ENCODE measurements at places on chromosomes 2 and 18.
A peak's percentile ranks its signal among the peaks of the same experiment; 100 is the strongest.

DNA sequence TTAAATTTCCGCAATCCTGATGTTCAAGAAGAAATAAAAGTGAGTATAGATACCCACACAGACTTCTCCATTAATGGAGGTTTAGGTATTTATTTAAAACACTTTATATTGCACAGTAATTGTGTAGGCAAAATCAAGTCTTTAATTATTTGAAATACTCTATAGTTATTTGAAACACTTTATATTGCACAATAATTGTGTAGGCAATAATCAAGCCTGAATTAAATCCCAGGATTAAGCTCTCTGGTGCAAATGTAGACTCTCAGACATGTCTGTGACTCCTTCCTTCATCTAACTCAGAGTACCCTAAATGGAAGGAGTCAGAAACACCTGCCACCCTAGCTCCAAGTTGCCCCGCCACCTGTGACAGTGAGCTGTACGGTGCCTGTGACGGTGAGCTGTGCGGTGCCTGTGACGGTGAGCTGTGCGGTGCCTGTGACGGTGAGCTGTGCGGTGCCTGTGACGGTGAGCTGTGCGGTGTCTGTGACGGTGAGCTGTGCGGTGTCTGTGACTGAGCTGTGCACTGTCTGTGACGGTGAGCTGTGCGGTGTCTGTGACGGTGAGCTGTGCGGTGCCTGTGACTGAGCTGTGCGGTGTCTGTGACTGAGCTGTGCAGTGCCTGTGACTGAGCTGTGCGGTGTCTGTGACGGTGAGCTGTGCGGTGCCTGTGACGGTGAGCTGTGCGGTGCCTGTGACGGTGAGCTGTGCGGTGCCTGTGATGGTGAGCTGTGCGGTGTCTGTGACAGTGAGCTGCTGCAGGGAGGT is 11.0 kb downstream of the SLC3A1 start:
- no peak for DNase-seq

- no peak for DNase-seq
Observed at GRCh38 chr2:40404517-40404916, 47.4 kb downstream of the SLC8A1 start.

DNA sequence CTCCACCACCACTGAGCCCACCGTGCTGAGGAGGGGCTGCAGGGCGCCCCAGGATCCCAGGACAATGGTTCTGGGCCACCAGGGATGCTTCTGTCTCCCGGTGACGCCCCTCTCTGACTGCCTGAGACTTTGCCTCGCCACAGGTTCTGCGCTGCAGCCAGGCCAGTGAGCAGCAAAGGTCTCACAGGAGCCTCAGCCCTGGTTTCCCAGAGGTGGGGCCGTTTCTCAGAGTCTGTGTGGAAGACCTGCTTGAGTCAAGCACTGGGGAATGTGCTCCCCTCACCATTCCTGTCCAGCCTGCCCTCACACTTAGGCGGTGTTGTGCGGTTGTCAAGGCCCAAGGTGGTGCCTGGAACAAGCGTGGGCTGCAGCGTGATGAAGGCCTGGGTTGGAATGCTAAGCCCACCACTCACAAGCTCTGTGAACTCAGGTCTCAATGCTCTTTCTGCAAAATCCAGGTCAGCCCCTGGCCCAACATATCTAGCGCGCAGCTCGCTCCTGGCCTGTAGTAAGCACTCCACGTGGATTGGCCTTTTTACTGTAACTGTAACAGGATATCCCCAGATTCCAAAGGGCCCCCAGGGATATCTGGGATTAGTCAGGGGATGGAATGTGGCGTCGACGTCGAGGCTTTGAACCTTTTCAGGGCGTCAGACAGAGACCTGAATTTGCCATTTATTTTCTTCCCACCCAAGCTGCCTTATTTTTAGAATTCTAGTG is 47.6 kb downstream of the PLB1 start:
- DNase-seq: no peak

DNA sequence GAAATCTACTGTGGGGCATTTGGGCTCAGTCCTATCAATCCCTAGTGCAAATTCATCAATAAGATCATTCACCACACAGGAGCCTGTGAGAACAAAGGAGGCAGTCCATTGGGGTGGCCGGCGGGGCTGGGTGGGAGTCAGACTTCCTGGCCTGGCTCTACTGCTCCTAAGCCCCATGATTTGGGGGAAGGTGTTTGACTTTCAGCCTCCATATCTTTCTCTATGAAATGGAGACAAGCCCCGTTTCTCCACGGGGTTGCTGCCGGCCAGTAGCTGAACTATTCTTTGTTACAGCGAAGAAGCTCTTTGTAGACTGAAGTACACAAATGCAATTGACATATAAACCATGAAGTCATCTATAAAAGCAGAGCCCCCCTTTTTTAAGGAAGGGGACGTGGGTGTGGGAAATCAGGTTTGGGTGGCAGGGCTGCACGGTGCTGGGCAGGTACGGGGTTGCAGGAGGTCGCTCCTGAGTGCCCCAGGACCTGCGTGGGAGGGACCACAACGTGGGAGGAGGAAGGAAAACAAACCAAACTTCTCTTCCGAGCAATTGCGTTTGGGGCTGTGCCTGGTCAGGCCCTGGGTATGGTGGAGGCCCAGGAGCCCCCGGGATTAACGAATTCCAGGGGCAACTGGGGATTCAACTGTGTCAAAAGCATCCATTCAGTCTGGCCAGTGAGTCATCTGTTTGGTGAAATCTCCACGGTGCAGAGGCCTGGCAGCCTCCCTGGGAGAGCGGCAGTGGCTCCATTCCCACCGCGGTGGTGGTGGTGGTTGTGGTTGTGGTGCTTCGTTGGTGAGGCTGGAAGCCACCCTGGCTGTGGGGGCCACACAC is 18.2 kb downstream of the FBLN7 start:
- peak; percentile 24 for DNase-seq

- no peak for DNase-seq
Observed at GRCh38 chr2:14567561-14567960, 65.0 kb upstream of the LRATD1 start.

- DNase-seq: no peak
Observed at GRCh38 chr2:236178890-236179235, 10.7 kb upstream of the GBX2 start.

GRCh38 chr18:23053776-23054457 is 81.4 kb upstream of the CABLES1 start:
- DNase-seq: no peak

- no peak for DNase-seq
Observed at GRCh38 chr18:58851856-58852255, 12.8 kb upstream of the ZNF532 start.

GRCh38 chr18:77106331-77106730 is 26.3 kb downstream of the MBP start:
- peak; percentile 73 for DNase-seq

- DNase-seq: no peak
Observed at GRCh38 chr2:180570864-180571263, 409.5 kb upstream of the UBE2E3 start.

DNA sequence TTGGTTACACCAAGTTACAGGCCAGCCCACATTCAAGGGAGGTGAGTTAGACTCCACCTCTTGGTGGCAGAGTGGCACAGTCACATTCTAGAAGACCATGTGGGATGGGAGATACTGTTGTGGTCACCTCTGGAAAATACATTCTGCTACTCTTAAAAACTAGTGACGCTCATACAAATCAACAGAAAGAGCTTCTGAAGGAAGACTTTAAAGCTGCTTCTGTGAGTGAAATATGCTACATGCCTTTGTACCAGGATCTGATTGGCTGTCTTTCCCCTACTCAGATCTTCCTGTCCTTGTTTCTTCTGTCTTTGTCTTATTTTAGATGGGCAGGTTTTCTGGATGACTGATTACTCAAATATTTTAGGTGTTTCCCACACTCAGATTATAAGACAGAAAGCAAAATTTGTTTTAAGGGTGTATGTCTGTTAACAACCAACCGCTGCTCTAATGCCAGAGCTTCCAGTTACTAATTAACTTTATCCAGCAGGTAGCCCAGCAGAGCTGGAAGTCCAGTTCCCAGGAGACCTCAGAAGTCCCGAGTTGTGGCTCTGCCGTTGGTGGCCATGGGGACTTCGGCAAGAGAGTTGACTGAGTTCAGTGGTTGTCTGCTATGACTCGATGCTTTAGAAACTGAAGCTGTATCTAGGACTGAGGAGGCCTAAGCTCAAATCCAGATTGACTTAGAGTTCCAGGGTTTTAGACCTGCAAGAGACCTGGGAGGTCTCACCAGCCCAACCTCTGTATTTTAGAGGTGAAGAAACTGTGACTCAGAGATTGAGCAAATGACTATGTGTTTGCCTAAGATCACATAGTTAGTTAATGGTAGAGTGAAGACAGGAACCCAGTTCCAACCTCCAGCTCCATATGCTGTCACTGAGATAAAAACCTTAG is 7.4 kb downstream of the IL1R2 start:
- DNase-seq: no peak

GRCh38 chr2:216607277-216607560 is 26.0 kb upstream of the IGFBP2 start:
- DNase-seq: no peak

GRCh38 chr2:122596598-122596997 is 841.1 kb downstream of the TSN start:
- DNase-seq: no peak

DNA sequence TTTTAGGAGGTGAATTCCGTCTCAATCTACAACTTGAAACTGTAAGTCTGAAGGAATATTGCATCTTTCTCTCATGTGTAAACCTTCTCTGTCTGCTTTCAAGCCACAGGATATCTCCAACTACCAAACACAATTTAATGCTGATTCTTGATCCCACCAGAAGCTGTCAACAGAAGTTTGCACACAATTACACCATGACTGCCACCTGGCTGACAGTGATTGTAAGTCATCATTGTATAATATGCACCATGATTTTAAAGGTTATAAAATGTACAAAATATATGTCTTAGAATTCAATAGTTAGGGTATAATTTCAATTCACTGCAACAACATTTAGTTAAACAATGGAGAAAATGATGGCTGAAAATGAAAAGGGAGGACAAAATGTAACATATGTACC is 18.4 kb downstream of the PREPL start:
- no peak for DNase-seq

- DNase-seq: no peak
Observed at GRCh38 chr2:209574515-209574914, 150.7 kb downstream of the MAP2 start.

DNA sequence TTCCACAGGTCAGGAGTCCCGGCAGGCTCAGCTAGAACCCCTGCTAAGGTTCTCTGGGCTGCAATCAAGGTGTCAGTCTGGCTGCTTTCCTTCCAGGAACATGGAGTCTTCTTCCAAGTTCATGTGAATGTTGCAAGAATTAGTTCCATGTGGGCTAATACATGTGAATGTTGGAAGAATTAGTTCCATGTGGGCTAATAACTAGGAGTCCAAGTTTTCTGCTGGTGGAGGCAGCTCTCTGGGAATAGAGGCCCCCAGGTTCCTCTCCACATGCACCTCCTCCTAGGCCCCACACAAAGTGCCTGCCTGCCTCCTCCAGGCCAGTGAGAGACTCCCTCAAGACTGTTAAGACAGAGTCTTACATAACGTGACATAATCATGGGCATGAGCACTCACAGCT is 140.8 kb upstream of the SLC35G4 start:
- no peak for DNase-seq

GRCh38 chr2:106085181-106085940 is 108.7 kb downstream of the UXS1 start:
- peak; percentile 52 for DNase-seq

GRCh38 chr2:85769236-85769982 is 15.6 kb downstream of the ATOH8 start:
- DNase-seq: no peak

DNA sequence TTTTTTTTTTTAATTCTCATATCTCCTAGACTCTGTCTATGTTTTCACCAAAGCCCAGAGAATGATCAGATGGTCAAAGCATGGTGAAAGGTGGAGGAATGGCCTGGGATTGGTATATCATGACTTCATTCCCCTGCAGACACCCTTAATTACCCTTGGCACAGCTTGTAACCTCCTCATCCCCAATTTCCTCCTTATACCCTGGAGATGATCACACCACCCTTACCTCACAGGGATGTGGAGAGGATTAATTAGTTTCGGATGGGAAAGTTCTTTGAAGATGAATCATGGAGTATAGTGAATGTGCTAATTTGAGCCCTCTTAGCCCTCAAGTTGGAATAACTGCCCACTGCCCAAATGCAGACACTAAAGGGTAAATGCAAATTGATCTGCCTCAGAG is 138.0 kb upstream of the LYPD6 start:
- DNase-seq: no peak

DNA sequence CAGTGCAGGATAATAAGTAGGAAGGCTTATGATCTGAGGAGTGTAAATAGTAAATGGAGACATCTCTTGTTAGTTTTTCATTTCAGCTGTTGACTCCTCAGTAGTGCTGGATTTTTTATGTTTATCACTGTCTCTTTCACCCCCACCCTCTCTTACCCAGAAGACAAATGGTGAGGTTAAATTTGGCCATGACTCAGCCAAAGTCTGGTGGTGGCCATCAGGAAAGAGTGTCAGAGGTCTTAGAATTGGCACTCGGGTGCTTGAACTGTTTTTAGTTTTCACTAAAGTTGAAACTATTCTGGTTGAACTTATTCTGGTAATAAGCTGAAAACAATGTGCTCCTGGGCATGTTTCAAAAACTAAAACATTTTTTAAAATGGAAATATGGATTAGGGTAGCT is 123.3 kb downstream of the FHOD3 start:
- no peak for DNase-seq

GRCh38 chr2:113157118-113157896 is 16.5 kb upstream of the PSD4 start:
- DNase-seq: peak; percentile 33

- DNase-seq: no peak
Observed at GRCh38 chr2:70141902-70142589, 48.8 kb downstream of the C2orf42 start.

GRCh38 chr2:75532488-75532887 is 28.3 kb downstream of the EVA1A start:
- no peak for DNase-seq

DNA sequence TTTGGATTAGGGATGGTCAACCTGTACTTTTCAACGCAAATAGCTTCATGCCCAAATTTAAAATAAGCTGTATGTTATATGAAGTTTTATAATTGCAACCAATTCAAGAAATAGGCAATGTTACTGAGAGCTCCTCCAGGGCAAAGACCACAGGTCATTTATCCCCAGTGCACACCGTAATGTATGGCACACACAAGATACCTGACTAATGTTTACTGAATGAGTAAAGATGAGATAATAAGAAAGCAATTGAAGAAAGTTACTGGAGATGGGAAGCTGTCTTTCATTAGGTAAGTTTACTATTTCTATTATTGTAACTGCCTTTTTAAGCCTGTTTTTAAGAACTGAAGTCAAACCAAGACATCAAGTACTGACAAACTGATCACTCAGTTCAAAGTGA is 184.5 kb upstream of the VRK2 start:
- DNase-seq: no peak

- DNase-seq: no peak
Observed at GRCh38 chr2:144702051-144702450, 182.1 kb upstream of the ZEB2 start.

GRCh38 chr2:112520234-112520783 is 22.0 kb upstream of the POLR1B start:
- no peak for DNase-seq

GRCh38 chr2:240249423-240250149 is 109.1 kb upstream of the OTOS start:
- no peak for DNase-seq

GRCh38 chr2:183967756-183968155 is 630.6 kb upstream of the ZNF804A start:
- no peak for DNase-seq

- DNase-seq: no peak
Observed at GRCh38 chr2:169808221-169808620, 9.6 kb downstream of the SSB start.

- DNase-seq: no peak
Observed at GRCh38 chr2:189702071-189702470, 27.6 kb downstream of the ANKAR start.
